Activated CD4-positive, alpha-beta memory T cell treated with anti-CD3 and anti-CD28 coated beads, Interleukin-2, amount 10 ng/mL, durations not matched to agents 7 days and 5 days (primary cell): ENCODE measurements at places on chromosomes 6 and 20. TPM values are rescaled to one million over a fixed set of nuclear protein-coding genes. Genes with fewer than 3 reads are reported as not detected.

Gene ZBTB46
- total RNA-seq = 0.65 TPM

- DNase-seq = no peak
Measured at GRCh38 chr20:56308036-56308435, 50.7 kb upstream of the FAM210B start.

DNA sequence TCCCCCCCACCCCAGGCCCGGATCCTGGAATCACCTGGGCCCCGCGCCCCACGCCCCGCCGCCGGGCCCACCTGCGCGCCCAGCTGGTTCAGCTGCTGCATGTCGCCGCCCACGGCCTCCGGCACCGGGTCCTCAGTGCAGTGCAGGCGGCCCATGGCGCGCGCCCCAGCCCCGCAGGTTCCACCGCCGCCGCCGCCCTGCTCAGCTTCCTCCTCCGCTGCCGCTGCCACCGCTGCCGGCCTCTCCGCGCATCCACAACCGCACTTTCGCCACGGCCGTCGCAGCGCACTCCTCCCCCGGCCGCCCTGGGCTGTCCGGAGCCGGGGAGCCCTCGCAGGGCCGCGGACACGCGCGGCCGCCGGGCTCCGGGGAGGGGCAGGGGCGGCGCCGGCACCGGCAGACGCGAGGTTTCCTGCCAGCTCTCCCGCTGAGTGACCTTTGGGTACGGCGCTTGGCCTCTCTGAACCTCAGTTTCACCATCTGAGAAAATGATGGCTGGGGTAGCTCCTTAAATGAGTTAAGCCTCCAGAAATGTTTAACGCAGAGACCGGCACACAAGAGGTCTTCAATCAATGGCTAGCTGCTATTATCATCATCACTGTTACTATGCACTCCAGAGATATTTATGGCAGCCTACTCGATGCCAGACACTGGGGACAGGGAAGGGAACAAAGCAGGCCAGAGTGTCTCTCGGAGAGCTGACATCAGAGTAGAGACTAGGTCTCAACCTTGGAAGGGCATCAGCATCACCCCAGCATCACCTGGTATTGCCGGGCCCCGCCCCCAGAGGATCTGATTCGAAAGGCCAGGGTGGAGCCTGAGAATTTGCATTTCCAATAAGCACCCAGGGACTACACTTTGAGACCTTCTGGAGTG lies at the start of gene COMMD7:
COMMD7 (minus strand) TSS at position 231 of the 876 bp plus-strand sequence; CDS start at position 155, 76 bp downstream.
- DNase-seq = peak; percentile 83

- no peak for DNase-seq
Measured at GRCh38 chr20:47535994-47536393, 34.3 kb downstream of the NCOA3 start.

- peak; percentile 16 for DNase-seq
Measured at GRCh38 chr6:82365016-82365795, 1.6 kb downstream of the TPBG start.

- no peak for DNase-seq
Measured at GRCh38 chr6:45845567-45845966, 170.1 kb downstream of the CLIC5 start.

DNA sequence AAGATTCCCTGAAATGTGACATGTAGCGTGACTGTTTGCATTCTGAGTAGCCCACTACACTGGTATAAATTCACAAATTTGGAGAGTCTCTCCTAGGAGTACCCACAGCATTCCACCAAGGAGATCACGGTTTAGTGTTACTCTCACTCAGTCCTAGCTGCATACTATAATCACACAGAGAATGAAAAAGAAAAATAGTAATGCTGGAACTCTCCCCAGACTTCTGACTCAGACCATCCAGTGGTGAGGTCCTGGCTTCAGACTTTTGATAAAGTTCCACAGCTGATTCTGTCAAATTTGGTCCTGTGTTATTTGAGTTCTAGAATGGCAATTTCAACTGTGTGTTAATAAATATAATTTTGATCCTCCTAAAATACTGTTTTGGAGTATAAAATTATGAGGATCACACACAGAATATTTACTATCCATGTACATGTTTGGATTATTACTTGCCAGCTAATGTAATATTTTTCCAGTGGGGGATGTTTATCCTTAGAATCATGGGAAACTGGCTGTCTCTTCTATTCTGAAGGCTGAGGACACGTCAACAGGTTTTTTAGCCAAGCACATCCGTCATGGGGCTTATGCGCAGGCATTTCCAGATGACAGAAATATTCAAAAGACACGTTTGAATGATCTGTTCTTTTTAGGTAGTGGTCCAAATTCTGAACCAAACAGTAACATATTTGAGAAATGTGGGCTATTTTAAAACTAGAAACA lies 5.1 kb upstream of the KIAA0408 start:
- DNase-seq = no peak

- no peak for DNase-seq
Measured at GRCh38 chr6:143325379-143326140, 124.9 kb downstream of the ADAT2 start.

DNA sequence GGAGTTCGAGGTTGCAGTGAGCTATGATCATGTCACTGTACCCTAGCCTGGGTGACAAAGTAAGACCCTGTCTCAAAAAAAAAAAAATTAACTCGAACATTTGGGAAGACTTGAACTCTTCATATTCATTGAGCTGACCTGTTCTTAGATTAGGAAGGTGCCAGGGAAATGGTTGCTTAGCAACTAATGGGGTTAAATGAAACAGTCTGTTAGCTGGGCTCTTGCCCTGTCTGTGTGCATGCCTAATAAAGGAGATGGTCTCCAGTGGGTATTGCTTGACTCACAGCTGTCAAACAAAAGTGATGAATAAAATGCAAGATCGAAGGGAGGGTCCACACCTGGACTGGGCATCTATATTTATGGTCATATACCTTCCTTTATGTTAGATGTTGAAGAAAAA lies 101.8 kb downstream of the KLHL32 start:
- no peak for DNase-seq

DNA sequence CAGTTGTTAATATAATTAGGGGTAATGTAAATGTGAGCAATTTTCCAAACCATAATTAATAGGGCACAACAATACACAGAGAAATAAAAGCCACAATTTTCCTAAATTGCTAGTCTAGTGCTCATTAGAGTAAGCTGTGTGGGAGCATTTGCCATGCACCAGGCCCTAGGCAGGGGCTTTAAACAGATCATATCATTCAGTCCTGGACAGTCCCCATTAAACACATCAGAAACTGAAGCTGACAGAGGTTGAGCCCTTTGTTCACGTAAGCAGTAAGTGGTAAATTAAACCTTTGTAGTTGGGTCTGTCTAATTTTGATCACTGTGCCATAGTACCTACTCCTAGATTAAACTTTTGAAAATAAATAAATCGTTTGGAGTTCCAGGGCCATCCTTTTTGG lies 931.1 kb downstream of the C6orf118 start:
- DNase-seq = no peak

GRCh38 chr6:107064579-107065065 lies 36.6 kb downstream of the MTRES1 start:
- DNase-seq = peak; percentile 50
